ENCODE measurements at places on chromosomes 4 and X.

DNA sequence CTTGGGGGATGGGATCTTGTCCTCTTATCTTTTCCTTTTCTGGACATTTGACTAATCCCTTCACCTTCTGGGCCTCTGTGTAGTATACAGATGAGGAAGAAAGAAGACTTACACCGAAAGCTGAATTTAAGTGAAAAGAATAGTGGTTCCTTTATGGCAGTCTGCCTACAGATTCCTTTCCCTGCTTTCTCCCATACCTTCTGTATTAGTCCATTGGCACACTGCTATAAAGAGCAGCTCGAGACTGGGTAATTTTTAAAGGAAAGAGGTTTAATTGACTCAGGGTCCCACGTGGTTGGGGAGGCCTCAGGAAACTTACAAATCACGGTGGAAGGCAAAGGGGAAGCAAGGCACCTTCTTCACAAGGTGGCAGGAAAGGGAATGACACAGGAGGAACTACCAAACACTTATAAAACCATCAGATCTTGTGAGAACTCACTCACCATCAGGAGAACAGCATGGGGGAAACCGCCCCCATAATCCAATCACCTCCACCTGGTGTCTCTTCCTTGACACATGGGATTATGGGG, 34.0 kb upstream of the CD38 start:
- DNase-seq, result no peak

DNA sequence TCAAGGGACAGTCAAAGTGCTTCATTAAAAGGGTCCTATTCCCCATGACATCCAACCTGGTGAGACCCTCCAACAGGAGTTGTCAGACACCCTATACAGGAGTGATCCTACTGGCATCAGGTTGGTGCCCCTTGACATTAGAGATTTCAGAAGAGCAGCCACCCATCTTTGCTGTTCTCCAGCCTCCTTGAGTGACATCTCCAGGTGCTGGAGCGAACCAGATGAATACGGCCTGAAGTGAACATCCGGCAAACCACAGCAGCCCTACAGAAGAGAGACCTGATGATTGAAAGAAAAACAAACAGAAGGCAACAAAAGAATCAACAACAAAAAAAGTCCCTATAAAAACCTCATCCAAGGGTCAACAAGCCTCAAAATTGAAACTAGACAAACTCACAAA, 146.1 kb upstream of the PBDC1 start:
- no peak for DNase-seq

- DNase-seq, result no peak
Observed at GRCh38 chrX:153564047-153564606, 34.8 kb downstream of the CCNQ start.

- no peak for DNase-seq
Observed at GRCh38 chr4:2793586-2794485, 951 bp downstream of the SH3BP2 start.
